ENCODE measurements at places on chromosomes 12 and 14.

DNA sequence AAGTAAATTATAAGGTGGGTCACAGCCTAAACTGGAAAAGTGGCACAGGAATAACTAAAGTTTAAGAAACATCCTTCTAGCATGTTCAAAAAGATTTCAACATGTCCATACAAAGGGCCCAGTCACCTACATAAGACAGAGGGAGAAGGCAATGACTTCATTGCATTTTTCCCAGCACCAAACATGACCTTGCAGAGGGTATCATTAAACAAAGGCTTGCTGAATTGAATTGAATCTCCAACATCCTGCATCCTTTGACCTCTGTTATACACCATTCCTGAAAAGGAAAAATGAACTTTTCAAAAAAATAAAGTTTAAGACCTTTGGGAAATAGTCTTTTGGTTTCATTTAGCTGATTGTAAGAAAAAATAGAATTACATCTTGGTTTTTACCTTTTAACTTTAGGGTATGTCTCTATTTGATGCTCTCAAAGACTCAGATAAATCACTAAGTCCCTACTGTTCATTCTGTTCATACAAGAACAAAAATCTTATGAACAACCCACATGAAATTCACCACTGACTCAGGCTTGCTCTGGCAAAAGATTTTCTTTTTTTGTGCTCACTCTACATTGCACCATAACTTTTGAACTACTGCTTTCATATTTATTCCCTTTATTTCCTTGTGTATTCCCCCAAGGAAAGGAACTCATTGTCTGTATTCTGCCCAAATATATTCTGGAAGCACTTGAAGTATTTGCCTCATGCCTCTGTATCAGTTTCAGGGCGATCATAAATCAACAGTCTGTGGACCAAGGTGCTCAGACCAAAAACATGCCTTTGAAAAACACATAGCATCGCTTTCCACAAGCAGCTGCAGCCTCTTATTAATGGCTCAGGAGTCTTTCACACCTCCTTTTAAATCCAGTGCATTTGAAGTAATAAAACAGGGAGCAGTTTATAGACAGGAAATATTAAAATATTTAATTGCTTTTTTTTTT lies 121.7 kb downstream of the DUSP6 start:
- no peak for DNase-seq

GRCh38 chr14:61350427-61351270 lies 29.3 kb downstream of the PRKCH start:
- no peak for DNase-seq

DNA sequence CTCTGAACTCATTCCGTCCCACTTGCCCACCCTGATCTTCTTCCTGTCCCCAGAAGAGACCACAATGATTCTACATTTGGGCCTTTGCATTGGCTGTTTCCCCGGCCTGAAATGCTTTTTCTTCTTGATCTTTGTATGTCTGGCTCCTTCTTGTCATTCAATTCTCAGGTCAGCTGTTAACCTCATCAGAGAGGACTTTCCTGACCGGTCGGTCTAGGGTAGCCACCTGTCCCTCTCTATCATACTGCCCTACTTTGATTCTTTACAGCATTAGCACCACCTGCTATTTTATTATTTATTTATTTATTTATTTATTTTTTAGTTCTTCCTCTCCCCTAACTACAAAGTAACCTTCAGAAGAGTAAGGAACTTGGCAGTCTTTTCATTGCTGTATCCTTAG lies 84.3 kb downstream of the DYRK2 start:
- DNase-seq = no peak

DNA sequence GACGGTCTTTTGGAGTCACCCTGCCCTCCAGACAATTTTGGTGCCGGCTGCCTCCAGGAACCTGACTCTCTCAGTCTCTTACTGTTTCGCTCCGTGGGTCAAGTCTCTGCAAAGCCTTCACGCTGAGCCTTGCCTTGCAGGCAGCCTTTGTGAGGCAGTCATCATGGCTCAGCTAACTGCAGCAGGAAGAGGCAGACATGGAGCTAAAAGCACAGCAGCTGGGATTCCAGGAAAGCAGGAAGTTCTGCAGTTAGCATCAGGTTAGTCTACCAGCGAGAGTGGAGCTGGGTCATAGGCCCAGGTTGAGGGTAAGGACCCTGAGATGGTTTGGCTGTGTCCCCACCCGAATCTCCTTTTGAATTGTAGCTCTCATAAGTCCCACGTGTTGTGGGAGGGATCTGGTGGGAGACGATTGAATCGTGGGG lies 305.4 kb downstream of the PCNX1 start:
- no peak for DNase-seq

GRCh38 chr14:65267856-65268255 lies 144.7 kb upstream of the FUT8 start:
- no peak for DNase-seq

- no peak for DNase-seq
These were observed 41.5 kb downstream of the CHGA start for GRCh38 chr14:92964124-92965109.

- DNase-seq = no peak
These were observed 839 bp downstream of the SLC38A1 start for GRCh38 chr12:46267825-46268582.

DNA sequence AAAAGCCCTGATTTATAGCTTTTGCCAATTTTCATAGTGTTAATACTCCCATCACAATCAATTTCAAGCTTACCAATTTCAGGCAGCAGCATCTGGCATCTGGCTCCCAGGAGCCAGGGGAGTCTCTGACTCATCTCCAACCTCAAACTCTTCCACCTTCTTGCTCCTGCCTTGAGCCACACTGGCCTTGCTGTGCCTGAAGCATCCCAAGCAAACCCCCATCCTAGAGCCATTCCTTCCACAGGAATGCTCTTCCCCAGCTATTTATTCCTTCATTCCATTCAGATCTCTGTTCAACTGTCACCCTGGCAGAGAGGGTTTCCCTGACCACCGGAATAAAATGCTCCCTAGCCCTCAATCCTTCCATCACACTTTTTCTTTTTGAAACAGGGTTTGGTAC lies 13.9 kb upstream of the PPP1CC start:
- no peak for DNase-seq

DNA sequence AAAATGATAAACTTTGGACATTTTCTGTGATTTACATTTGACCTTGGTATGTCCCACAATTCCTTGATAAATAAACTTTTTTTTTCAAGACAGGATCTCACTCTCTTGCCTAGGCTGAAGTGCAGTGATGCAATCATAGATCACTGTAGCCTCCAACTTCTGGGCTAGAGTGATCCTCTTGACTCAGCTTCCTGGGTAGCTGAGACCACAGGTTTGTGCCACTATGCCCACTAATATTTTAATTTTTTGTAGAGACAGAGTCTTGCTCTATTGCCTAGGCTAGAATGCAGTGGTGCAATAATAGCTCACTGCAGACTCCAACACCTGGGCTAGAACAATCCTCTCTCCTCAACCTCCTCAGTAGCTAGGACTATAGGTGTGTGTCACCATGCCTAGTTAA lies 79.1 kb upstream of the PTGDR start:
- no peak for DNase-seq

DNA sequence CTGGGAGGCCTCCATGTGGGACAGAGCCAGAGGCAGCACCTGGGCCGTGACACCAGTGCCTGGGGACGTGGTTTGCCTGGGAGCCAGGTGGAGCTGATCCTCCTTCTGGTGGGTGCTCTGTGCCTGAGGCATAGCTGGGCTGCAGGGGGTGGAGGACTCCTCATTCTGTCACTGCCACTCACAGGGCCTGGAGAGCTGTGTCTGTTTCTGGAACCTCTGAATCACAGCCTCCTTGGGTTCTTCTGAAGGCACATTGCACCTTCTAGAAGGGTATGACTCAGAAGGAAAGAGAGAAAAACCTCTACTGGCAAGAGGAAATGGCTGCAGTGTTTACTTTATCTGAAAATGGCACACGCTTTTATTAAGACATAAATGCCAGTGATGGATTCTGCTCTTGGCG lies 659.8 kb downstream of the VRK1 start:
- DNase-seq = no peak

GRCh38 chr14:54699735-54700134 lies 132.8 kb downstream of the SAMD4A start:
- DNase-seq = no peak

- DNase-seq = no peak
These were observed 230.2 kb upstream of the RGS6 start for GRCh38 chr14:71701990-71702389.

DNA sequence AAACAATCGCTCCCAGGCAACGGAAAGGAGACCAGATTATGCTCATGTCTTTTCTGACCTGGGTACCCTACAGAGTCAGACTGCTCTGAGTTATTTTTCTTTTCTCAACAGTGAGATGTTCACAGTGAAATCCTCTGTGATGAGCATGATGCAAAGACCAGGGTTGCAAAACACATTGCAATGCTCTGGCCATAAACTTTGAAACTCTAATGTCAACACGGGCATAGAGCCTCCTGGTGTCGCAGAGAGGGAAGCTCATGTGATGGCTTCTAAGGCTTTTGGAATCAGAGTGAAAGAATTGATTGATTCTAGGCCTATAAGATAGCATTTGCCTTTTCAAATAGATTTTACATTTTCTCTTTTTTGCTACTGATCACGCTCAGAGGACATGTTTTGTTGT lies 193.4 kb downstream of the RASSF9 start:
- DNase-seq = no peak

- DNase-seq = no peak
These were observed 7.8 kb upstream of the PHC1 start for GRCh38 chr12:8906266-8907180.

GRCh38 chr14:89469210-89470198 lies 52.5 kb upstream of the FOXN3 start:
- no peak for DNase-seq
